Stimulated activated CD8-positive, alpha-beta memory T cell treated with anti-CD3 and anti-CD28 coated beads, Interleukin-15, amount 100 ng/mL, for 24 hours (primary cell): ENCODE measurements at places on chromosomes 2 and 18.

DNA sequence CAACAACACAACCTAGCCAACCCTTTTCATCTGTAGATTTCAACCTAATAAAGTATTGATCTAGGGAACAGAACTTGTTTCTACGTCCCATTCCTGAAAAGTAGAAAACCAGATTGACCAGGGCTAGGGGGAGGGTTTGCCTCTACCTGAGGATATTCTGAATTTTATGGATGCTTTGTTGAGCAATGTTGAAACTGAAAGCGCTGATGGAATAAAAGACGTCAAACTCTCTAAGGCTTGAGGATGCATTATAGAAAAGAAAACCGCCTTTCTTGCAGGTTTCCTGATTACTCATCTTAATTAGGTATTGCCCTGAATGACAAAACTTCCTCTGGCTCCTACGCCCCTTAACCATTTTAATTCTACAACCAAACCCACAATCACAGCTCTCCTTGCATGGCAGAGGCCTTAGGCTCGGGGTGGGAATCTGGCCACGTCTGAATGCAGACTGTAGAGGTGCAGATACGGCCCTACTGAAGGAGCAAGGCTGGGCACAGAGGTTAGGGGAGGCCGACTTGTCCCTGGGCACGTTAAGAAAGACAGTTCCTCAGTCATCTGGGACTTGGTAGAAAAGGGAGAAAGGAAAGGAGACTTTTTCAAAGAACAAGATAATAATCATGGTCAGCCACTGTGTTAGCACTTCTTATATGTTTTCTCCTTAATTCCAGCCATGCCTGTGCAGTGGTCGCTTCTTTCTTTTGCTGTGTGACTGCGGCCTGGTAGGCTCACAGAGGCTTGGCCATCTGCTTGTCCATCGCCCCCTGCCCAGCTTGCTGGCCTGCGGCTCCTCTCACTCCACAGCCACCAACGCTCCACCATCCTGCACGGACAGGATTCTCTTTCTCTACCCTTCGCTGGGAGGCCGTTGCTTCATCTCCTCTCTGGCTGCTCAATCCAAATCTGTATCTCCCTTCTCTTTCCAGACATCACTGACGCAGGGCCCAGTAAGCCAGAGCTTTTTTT is 209.5 kb downstream of the VAPA start:
- DNase-seq = no peak

GRCh38 chr2:158144914-158145625 is 43.4 kb downstream of the UPP2 start:
- DNase-seq = no peak

DNA sequence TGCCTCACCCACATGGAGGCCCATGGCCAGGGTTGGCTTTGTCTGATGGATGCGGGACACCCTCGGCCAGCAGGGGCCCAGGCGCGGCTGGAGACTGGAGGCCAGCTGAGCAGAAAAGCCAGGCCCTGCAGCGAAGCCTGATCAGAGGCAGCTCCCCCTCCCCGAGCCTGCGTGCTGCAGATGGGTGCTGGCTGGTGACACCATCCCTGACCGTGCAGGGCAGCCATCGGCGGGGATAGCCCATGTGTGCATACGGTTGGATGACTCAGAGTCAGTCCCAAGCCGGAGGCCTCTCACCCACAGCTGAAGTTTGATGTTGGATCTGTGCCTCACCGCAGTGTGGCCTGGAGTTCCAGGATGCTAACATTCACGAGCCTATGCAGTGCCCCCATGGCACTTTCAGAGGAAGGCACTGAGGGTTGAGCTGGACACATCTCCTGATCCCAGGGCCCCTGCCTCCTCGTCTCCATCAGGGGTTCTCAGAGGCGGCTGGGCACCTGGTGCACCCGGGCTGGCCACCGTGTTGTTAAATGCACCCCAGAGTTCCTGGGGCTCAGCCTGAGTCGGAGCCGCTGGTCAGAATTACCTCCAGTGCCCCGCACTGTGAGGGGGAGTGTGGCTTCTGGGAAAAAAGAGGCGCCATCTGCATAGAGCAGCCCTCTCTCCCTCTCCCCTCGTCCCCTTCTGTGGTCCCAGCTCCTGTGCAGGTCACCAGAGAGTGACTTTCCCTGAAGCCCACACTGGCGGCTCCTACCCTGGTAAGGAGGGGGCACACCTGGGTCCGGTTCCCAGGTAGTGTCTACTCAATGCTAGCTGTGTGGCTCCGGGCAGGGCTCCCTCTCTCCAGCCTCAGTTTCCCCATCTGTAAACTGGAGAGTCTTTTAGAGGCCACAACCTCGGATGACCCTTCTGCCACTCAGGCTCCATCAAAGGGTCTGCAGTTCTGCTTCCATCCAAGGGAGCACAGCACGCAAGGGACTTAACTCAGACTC is 19.4 kb upstream of the KIF1A start:
- DNase-seq = no peak

- DNase-seq = no peak
Measured at GRCh38 chr18:50696436-50696835, 123.4 kb downstream of the MRO start.

DNA sequence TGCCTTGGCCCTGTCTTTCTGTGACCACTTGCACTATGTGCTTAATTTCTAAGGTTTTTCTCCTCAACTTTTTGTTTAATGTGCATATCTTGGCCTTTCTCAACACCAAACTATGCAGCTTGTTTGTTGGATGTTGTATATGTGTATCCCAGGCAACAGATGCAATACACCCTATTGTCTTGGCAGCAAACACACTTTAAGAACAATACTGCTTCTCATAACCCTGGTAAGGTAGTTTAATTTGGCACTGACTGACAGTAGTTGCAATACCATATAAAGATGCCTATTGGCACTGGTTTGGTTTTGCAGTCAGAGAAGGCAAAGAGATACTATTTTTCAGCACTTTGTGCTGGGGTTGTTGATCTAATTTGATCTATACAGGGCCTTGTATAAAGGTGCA is 360.7 kb upstream of the CWC22 start:
- DNase-seq = no peak

DNA sequence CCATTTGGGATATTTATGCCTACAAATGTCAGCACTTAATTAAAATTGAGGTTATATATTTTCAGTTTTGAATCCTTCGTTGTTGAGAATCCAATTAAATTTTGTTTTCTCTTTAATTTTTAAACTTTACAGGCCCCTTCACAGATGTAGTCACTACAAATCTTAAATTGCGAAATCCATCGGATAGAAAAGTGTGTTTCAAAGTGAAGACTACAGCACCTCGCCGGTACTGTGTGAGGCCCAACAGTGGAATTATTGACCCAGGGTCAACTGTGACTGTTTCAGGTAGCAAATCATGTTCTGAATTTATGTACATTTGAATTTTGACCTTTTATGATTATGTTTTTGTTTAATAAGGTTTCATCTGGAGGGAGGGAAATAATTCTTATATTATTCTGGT is 17.9 kb downstream of the VAPA start:
- no peak for DNase-seq

DNA sequence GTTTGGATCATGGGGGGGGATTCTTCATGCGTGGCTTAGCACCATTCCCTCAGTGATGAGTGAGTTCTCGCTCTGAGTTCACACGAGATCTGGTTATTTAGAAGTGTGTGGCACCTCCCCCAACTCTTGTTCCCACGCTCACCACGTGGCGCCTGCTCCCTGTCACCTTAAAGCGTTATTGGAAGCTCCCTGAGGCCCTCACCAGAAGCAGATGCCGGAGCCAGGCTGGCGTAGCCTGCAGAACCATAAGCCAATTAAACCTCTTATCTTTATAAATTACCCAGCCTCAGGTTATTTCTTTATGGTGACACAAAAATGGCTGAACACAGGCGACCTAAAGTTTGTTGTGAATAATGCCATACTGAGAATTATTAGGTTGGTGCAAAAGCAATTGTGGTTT is 10.5 kb upstream of the MTCL1 start:
- DNase-seq = no peak

GRCh38 chr2:48397846-48398245 is 132.1 kb upstream of the STON1 start:
- no peak for DNase-seq

GRCh38 chr2:88265352-88266303 is 95.5 kb downstream of the THNSL2 start:
- DNase-seq = no peak

- no peak for DNase-seq
Measured at GRCh38 chr2:9975805-9976447, 24.4 kb downstream of the GRHL1 start.
